ENCODE measurements at places on chromosomes 12 and 14.

DNA sequence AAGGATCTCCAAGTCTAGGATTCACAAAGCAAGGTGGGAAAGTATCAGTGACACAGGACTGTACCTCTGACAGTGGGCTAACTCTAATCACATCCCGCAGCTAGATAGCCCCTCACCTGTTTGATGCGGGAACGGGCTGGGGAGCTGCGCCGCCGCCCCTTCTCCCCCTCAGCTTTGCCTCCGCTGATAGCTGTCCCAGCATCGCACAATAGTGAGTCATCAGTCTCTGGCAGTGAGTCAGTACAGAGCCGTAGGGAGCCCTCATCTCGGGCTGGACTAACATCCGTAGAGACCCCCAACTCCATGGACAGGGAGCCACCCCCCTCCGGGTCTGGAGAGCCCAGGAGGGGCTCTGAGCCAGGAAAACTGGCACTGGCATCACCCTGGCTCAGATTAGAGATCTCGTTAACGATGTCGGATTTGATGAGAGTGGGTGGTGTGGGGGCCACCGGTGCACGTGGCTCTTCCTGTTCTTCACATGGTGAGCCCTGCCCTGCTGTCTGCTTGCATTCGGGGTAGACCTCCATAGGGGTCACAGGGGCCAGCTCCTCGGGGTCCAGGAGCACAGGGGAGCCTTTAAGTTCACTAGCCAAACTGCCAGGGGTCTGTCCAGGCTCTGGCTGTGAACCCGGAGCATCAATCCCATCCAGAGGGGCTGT is 10.9 kb downstream of the KMT2D start:
- no peak for DNase-seq

GRCh38 chr12:124466216-124467128 is 100.9 kb downstream of the NCOR2 start:
- DNase-seq: peak; percentile 82

DNA sequence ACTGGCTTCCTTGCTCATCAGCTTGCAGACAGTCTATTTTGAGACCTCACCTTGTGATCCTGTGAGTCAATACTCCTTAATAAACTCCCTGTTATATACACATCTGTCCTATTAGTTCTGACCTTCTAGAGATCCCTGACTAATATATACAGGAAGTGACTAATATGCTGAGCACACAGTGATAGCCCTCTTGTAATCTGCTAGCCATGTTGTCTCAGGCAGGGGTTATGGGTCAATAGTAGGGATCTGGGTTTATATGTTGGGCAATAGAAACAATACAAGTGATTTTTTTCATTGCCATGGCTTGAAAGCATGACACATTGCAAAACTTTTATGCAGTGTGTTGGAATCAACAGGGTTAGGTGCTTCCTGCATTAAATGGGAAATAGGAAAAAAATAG is 562.2 kb downstream of the GALC start:
- DNase-seq: no peak

- DNase-seq: no peak
These were observed 1092.3 kb downstream of the AACS start for GRCh38 chr12:126157575-126157966.

- DNase-seq: no peak
These were observed 3.9 kb upstream of the SYNE3 start for GRCh38 chr14:95520346-95520745.

DNA sequence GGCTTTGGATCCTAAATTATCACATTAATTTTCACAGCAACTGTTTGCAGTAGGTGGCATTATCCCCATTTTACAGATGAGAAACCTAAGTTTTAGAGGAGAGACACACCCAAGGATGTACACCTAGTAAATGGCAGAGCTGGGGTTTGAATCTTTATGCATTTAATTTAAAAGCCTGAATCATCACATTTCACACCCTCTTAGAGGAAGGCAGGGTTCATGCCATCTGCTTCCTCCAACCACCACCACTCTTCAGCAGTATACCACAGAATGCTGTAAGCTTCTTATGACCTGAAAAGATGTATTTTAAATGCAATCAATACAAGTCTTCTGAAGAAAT is 90.3 kb downstream of the CRADD start:
- DNase-seq: no peak

DNA sequence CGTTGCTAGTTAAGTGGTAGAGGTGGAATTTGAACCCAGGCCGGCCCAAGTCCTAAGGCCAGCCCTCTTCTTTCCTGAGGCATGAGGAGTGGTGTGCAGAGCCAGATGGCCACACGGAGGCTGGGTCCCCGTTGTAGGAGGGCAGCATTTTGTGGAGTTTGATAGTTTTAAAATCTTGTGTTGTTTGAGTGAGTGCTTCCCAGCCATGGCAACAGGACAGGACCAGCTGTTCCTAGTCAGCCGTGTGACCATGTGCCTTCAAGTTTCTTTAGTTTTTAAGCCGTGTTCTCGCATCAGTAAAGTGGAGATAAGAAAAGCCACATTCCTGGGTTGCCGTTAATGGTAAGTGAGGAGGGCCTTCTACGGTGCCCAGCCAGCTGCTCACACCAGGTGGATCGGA is 44.4 kb downstream of the UBE3B start:
- no peak for DNase-seq

GRCh38 chr12:67531501-67531900 is 117.0 kb upstream of the DYRK2 start:
- no peak for DNase-seq

DNA sequence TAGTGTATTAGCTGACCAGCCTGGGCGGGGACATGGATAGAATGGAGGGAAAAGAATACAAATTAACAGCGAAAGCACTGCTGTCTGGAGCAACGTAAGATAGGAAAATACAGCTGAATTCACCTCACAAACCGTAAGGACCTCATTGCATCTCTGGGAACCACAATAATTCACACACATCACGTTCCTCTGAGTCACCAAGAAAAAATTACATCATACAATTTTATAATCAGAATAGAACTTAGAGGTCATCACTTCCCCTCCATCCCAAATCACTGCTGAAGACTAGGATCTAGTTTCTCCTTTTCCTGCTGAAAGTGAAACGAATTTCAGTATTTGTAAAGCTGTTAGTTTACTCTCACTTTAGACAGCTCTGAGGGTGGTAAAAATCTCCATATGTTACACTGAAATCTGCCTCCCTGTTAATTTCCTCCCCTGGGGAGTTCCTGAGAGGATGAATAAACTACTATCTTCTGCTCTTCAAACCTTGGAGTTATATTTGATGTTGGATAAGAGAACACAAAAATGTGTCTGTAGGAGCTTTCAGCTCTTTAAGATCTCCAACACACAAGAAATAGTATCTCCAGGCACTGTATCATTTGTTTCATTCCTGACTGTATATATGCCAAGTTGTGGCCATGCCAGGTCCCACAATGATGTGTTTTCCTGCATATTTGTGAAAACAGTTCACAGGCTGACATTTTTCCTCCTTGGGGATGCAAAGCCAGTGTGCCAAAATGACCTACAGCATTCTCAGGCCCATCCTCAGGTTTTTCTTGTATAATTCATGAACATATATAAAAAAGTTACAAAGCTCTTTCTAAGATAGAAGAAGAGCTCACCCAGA is 63.8 kb upstream of the SSTR1 start:
- no peak for DNase-seq

GRCh38 chr14:76085358-76085757 is 66.4 kb upstream of the GPATCH2L start:
- no peak for DNase-seq

DNA sequence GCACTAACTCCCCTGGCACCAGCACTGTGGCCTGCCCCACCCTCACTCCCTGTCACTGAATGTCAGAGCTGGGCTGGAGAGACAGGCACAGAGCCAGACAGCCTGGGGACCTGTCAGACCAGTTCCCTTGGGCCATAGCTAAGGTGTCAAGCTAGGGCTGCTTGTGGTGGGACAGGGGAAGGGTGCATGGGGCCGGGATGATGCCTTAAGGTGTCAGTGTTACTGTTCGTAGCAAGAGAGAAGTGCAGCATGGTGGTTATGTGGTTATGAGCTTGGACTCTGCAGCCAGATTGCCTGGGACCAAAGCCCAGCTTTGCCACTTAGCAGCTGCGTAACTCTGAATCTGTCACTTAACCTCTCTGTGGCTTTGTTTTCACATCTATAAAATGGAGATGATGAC is 3.8 kb downstream of the RAPGEF3 start:
- no peak for DNase-seq

GRCh38 chr12:48997719-48998496 is 1.3 kb downstream of the DDN start:
- DNase-seq: no peak

GRCh38 chr14:73241481-73242165 is 4.3 kb downstream of the PAPLN start:
- DNase-seq: no peak

DNA sequence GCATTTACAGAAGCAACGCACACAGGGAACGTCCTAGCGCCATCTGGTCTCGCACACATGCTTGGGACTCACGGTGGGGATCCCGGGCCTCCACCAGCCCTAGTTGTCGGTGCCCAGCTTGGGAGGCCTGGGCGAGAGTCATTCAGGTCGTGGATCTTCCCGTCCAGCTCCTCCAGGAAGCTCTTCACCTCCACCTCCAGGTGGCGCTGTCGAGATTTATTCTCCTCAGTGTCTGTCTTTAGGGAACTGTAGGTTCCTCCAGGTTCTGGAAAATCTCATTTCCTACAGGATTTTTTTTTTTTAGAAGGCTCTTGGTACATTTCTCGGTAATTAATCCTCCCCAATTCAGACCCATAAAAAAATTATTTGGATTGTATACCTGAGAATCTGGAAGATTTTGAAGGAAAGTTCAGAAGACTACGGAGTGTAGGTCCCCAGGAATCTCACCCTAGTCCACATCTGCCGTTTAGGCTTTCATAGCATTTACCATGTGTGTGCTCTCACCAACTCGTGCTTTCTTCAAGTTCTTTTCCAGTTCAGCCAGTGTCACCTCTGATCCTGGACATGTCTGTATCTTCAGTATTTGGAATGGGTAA is 910.0 kb downstream of the TMEM121 start:
- peak; percentile 54 for DNase-seq

GRCh38 chr14:105903971-105904370 is 377.6 kb downstream of the TMEM121 start:
- DNase-seq: no peak

DNA sequence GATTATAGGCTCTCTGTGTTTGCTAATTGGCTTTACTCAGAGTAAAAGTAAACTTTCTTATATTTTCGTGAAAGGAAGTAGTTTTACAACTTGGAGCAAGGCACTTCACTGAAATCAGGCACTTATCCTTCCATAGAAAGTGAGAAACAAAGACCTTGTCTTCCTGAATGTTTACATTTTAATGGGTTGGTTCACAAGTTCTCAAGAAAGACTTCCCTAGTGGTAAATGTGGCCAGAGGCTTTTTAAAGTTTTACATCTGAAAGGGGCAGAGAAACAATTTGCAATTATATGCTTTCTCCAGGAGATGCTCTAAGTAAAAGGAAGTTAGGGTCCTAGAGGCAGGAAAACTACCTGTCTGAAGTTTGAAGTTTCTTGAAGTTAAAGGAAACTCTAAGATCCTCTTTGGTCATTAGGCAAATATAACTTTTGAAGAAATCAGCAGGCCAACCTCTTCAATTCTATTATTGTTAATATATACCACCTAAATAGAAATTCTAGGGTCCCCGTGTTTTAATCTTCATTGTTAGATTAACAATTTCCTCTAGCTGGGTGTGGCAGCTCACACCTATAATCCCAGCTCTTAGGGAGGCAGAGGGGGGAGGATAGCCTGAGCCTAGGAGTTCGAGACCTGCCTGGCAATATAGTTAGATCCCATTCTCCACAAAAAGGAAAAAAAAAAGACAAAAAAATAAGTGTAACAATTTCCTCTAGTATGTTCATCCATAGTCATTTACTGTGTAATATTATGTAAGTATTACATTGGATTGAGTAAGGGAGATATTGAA is 644.9 kb upstream of the FOXG1 start:
- DNase-seq: no peak

DNA sequence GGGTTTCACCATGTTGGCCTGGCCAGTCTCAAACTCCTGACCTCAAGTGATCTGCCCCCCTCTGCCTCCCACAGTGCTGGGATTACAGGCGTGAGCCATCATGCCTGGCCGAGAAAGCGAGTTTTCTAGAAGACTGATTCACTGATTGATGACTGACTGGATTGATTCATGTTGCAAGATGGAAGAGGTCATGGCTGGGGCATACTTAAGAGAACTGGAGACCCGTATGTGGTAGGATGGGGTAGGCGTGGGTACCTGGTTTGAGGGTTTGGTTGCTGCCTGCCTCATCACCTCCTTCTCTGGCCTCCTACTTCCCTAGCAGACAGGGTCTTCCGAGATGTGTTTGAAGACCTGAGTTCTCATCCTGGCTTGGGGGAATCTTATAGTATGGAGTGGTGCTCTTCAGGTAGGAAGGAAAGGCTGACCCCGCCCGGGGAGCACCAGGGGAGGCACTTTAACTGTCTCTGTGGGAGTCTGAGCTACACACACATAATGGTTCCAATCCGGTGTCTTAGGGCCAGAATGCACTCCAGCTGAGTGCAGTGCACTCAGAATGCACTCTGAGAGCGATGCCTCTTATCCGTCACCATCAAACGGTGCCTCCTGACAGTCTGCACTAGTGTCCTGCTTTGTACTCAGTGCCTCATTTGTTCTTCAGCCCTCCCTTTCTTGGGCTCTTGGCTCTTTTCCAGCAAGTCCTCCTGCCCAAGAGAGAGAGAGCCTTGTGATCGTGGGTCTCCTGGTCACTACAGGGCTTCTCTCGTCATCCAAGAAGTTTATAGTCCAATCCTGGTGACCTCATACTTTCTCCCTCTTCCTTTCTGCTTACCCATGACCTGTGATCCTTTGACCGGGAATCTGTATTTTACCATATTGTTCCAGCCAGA is 19.7 kb downstream of the PLEKHG3 start:
- DNase-seq: no peak

GRCh38 chr12:128474916-128475315 is 207.9 kb downstream of the TMEM132C start:
- DNase-seq: no peak

GRCh38 chr12:82099216-82099615 is 259.0 kb downstream of the CCDC59 start:
- no peak for DNase-seq

DNA sequence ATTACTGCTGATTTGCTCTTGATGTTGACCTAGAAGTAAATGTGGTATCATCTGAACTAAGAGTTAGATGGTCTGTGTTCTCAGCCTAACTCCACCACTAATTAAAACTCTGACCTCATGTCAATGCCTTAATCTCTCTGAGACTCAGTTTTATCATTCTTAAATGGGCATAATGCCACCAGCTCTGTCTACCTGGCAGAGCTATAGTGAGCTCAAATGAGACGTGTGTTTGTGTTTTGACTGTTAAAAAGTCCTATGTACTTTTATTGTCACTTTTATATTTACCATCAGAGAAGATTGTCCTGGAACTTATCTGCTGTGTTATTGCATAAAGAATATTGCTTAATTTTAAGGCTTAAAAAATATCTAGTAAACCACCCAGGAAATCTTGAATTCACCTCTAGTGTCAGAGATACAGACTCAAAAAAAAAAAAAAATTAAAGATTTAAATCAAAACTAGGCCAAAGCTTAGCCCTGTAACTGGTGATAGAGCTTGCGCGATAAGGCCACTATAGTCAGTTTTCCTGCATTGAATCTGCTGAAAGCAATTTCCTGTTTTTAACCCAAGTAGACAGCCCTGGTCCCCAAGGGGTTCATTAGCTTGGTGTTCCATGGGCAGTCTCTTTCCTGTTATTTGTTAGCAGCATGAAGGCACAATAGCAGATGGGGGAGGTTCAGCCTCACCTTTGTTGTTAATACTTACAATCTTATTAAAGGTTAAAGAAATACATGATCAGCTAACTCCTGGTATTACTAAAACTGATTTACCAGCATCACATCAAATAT is 261.8 kb downstream of the ATP23 start:
- DNase-seq: no peak
